ENCODE measurements at places on chromosomes 12 and 14.

GRCh38 chr12:87796961-87797516, 232.2 kb downstream of the C12orf50 start:
- no peak for DNase-seq

DNA sequence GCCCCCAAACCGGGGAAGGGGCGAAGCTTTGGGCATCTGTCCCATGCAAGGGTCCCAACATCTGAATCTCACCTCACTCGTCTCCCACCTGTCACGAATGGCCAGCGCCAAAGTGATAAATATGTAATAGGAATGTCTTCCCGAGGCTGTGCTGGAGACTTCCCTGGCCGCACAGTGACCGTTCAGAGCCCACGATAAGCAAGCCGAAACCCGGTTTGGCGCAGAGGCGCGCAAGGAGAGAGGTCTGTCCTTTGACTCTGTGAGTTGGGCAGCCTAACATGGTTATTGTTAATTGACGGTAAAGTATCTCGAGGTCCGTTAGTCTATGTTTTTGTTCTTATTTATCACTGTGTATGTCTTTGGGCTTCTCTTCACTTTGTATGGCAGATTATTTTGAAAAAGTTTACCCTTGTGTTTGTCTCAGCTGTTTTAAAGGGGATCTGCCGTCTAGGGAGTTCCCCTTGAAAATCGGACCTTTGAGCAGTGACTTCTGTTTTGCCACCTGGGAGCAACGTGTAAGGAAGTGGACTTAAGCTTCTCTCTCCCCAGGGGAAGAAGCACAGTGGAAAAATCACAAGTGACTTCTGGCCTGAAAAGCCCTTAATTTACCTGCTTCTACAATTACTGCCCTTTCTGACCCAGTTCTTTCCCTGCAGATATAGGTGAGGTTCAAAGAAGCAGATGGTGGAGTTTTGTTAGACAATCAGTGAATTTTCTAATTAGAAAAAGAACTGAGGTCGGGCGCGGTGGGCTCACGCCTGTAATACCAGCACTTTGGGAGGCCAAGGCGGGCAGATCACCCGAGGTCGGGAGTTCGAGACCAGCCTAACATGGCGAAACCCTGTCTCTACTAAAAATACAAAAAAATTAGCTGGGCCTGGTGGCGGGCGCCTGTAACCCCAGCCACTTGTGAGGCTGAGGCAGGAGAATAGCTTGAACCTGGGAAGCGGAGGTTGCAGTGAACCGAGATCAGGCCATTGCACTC, 1.1 kb upstream of the TM9SF1 start:
- DNase-seq: no peak

- DNase-seq: no peak
Observed at GRCh38 chr12:95396849-95397468, 77.0 kb upstream of the METAP2 start.

GRCh38 chr12:12017798-12018197, 52.9 kb upstream of the BCL2L14 start:
- DNase-seq: no peak

DNA sequence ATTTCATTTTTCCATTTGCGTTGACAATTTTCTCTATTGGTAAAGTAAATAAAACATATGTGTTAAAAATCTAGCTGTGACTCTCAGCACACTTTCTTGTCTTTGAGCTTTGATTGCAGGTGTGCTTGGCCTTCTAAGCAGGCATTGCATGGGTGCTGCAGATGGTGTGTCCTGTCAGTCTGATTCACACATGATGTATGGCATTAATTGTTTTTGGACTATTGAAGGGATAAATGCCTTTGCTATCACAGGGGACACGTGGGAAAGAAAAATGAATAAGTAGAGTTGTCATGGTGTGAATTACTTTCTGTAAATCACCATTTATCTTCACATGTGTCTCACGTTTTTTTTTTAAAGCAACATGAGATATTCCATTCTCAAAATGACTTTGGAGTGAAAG, 211.3 kb upstream of the NAV3 start:
- DNase-seq: no peak

- DNase-seq: no peak
Observed at GRCh38 chr12:110165540-110166159, 41.5 kb downstream of the IFT81 start.

DNA sequence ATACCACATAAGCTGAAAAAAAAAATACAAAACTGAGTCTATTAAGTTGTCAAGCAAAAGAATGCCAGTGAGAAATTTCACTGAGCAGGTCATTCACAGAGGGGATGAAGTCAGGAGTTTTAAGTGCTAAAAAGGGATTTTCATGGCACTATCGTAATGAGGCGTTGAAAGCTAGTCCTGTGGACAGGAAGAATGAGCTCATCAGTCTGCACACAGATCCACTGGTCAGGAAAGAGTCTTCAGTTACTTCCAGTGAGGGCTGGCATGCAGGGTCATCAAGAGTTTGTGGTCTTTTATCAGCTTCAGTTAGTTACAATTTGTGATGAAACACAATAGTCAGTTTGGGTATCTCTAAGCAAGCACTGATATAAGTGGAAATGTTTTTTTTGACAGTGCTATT, 88.1 kb upstream of the WSCD2 start:
- DNase-seq: no peak

GRCh38 chr12:66438601-66439000, 136.3 kb downstream of the HELB start:
- no peak for DNase-seq

DNA sequence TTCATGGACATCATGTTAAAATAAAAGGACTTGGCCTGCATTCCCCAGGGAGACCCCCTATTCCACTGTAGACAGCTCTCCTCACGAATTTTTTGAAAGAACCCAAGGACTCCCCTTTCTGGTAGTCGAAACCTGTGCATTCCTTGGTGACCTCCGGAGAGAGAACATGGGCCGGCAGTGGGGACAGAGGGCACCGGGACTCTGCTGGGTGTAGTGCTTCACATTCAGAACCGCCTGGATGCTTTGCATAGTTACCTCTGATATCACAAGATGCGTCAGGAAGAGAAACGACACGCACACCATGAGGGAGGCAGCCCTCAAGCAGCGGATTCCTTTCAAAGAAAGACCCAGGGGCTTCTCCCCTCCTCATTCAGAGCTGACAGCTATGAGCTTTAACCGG, 9.7 kb downstream of the CKAP4 start:
- DNase-seq: no peak

DNA sequence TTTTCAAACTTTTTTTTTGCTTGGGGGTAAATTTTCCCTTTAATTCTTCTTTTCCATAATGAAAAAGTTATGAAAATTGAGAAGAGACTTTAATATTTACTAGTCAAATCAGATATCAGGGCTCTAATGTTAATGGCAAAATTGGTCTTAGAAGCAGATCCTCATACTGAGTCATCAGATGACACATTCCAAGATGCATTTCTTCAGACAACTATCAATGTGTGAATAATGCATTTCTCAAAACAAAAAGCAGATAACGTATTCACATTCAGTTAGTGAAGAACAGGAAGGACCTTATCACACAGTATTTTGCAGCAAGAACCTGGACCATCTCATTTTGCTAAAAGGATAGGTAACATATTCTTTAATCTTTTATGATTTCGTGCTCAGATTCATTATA, 130.7 kb downstream of the GPHN start:
- no peak for DNase-seq

DNA sequence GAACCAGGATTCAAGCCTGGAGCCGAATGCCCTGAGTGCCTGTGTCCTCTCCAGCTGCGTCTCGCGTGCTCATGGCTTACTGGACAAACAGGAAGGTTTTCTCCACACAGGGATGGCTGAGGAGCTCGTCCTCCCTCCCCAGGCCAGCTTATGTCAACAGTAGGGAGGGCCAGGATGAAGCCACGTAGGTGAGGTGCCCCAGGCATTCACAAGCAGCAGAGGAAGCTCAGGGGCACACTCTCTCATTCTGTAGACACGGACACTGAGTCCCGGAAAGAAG, 49.3 kb downstream of the TRPV4 start:
- no peak for DNase-seq

DNA sequence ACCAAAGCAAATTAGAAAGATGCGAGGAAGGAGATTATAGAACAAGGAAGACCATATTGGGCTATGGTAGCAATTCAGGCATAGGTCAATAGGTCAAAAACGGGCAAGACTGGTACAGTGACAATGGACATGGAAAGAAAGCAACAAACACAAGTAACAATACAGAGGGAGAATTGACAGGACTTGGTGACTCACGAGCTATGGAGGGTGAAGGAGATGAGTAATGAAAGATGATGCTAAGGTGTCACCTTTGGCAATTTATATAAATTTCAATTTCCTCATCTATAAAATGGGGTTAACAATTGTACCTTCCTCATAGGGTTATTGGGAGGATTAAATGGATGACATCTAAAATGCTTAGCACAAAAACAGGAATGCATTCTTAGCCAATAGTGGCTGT, 15.1 kb upstream of the DUSP16 start:
- no peak for DNase-seq

DNA sequence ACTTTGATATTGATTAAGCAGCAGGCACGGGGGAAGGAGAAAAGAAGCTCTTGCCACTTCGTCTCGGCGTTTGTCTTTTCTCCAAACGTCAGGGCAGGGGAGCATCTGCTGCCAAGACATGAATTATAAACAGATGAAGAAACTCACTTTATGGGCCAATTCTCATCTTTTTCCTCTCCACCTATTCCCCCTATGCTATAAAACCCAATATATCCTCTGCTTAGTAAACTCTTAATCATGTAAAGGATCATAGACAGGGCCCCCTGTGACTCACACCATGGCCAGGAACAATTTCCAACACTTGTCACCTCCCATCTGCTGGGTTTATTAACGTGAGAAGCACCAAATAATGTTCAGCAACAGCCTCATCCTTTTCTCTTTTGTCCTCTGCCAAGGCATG, 1092.1 kb upstream of the TMEM132C start:
- DNase-seq: no peak

GRCh38 chr14:75909630-75910029, 72.2 kb downstream of the TGFB3 start:
- DNase-seq: no peak

GRCh38 chr14:47332106-47332505, 343.3 kb downstream of the MDGA2 start:
- no peak for DNase-seq
